ENCODE measurements at places on chromosomes 6 and 20.

- H3K27ac ChIP-seq: no peak overlapping the region
- peaks cover 15% of the 10 kb centered on the region for H3K27me3 ChIP-seq
- DNase-seq: no peak
- H3K4me3 ChIP-seq: no peak overlapping the region
- H3K36me3 ChIP-seq: peaks cover 6% of the 10 kb centered on the region
Observed at GRCh38 chr6:52735071-52735470, 28.2 kb downstream of the GSTA2 start.

GRCh38 chr6:77030929-77031674, 432.2 kb downstream of the HTR1B start:
- H3K4me3 ChIP-seq: no peak overlapping the region
- no peaks in the 10 kb centered on the region for H3K27me3 ChIP-seq
- H3K4me1 ChIP-seq: no peaks in the 10 kb centered on the region
- no peak overlapping the region for H3K27ac ChIP-seq
- H3K36me3 ChIP-seq: no peaks in the 10 kb centered on the region

GRCh38 chr20:2656471-2657117, 4.2 kb downstream of the NOP56 start:
- no peak overlapping the region for H3K4me3 ChIP-seq
- DNase-seq: no peak
- no peaks in the 10 kb centered on the region for H3K27me3 ChIP-seq
- peaks cover 37% of the 10 kb centered on the region for H3K4me1 ChIP-seq

- peaks cover 47% of the 10 kb centered on the region for H3K4me1 ChIP-seq
- no peaks in the 10 kb centered on the region for H3K36me3 ChIP-seq
- H3K27me3 ChIP-seq: peaks cover 3% of the 10 kb centered on the region
- DNase-seq: peak; percentile 43
- peak within 1 kb of the TSS; percentile 94 for H3K27ac ChIP-seq
Observed at GRCh38 chr6:2971420-2972218, at the start of gene SERPINB6. TSS of gene SERPINB6 (minus strand) at chr6:2971567. CDS start at chr6:2959332, 12,235 bp downstream.

DNA sequence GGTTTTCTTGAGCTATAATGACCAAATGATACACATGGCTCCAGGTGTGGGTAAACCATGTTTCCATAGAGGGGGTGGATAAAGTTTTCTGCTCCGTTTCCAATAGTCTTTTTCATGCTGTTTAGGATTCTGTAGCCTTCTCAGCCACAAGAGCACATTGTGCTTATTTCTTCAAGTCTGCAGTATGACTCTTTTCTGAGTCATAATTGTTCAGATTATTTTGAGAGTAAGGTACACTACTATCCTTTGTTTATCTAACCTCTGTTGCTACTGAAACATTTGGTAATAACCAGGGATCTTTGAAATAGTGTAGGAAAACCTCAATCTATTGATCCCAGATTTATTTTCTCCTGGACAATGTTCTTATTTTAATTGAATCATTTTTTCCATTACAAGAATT, 247.9 kb upstream of the BMP2 start:
- H3K4me1 ChIP-seq: no peaks in the 10 kb centered on the region
- H3K27ac ChIP-seq: no peak overlapping the region
- H3K27me3 ChIP-seq: no peaks in the 10 kb centered on the region
- DNase-seq: no peak
- H3K4me3 ChIP-seq: no peak overlapping the region

DNA sequence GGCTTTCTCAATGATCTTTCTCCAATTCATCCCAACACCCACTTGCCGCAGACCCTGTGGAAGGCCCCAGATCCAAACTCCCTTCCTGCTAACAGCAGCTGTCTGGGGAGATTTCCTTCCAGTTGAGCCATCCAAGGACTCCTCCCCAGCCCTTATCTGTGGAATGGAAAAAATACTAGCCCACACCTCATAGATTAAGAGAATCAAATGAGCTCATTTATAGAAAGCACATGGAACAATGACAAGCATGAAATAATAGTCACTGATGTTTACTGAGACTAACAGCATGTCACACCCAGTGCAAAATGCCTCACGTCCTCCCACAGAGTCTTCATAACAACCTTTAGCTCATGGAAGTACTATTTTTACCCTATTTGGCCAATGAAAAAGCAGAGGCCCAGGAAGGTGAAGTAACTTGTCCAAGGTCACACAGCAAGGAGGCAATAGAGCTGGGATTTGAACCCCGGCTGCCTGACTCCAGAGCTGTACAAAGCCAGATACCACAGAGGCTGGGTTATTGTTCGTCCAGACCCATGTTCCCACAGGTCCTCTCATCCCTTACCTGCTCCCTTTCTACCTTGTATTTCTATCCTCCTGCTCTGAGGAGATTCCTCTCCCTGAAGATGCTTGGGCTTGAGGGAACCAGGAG, 23.4 kb upstream of the PTGIS start:
- peaks cover 7% of the 10 kb centered on the region for H3K4me1 ChIP-seq
- H3K4me3 ChIP-seq: no peak overlapping the region
- peaks cover 17% of the 10 kb centered on the region for H3K36me3 ChIP-seq

GRCh38 chr6:38020593-38020992, 201.1 kb downstream of the ZFAND3 start:
- H3K36me3 ChIP-seq: no peaks in the 10 kb centered on the region
- H3K27ac ChIP-seq: no peak overlapping the region
- no peak overlapping the region for H3K4me3 ChIP-seq

- H3K36me3 ChIP-seq: no peaks in the 10 kb centered on the region
- H3K4me1 ChIP-seq: no peaks in the 10 kb centered on the region
- no peak overlapping the region for H3K4me3 ChIP-seq
- no peak for DNase-seq
- no peaks in the 10 kb centered on the region for H3K27me3 ChIP-seq
- no peak overlapping the region for H3K27ac ChIP-seq
Observed at GRCh38 chr6:158048589-158048988, 66.9 kb downstream of the SYNJ2 start.

DNA sequence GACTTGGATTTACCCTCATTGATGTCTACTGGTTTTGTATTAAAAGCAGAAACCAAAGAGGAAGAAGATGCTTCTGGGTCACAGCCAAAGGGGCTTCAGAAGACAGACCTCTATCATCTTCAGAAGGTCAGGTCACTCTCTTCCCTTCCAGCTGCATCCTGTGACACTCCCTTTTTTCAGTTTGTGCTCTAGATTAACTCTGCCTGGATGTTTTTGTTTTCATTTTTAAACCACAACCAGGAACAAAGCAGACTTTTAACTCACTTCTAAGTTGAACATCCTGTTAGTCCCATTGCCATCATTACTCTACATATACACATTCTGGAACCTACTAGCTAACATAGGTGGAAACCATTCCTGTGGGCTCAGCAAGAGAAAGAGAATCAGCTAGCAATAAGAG, 45.2 kb downstream of the AKIRIN2 start:
- H3K27ac ChIP-seq: peak overlapping the region; percentile 26
- peaks cover 7% of the 10 kb centered on the region for H3K4me1 ChIP-seq
- H3K36me3 ChIP-seq: peaks cover 47% of the 10 kb centered on the region
- no peak for DNase-seq
- no peaks in the 10 kb centered on the region for H3K27me3 ChIP-seq

- no peak for DNase-seq
- H3K27me3 ChIP-seq: peaks cover 17% of the 10 kb centered on the region
- no peak overlapping the region for H3K27ac ChIP-seq
- peaks cover 23% of the 10 kb centered on the region for H3K4me1 ChIP-seq
Observed at GRCh38 chr6:154602708-154603107, 92.2 kb upstream of the CNKSR3 start.

- DNase-seq: no peak
- no peak overlapping the region for H3K27ac ChIP-seq
- no peak overlapping the region for H3K4me3 ChIP-seq
- peaks cover 22% of the 10 kb centered on the region for H3K27me3 ChIP-seq
- no peaks in the 10 kb centered on the region for H3K36me3 ChIP-seq
- H3K4me1 ChIP-seq: peaks cover 5% of the 10 kb centered on the region
Observed at GRCh38 chr6:39729945-39730344, 4.7 kb upstream of the KIF6 start.

- no peaks in the 10 kb centered on the region for H3K27me3 ChIP-seq
- H3K27ac ChIP-seq: no peak overlapping the region
- no peak overlapping the region for H3K4me3 ChIP-seq
- DNase-seq: no peak
Observed at GRCh38 chr6:88763160-88763559, 200.3 kb downstream of the RNGTT start.

- H3K27ac ChIP-seq: no peak overlapping the region
- no peak overlapping the region for H3K4me3 ChIP-seq
- H3K36me3 ChIP-seq: no peaks in the 10 kb centered on the region
- H3K4me1 ChIP-seq: no peaks in the 10 kb centered on the region
Observed at GRCh38 chr6:83685481-83685880, 23.4 kb downstream of the SNAP91 start.

GRCh38 chr6:10451394-10451793, 36.5 kb upstream of the TFAP2A start:
- H3K27me3 ChIP-seq: peaks cover 24% of the 10 kb centered on the region
- no peak overlapping the region for H3K4me3 ChIP-seq
- no peaks in the 10 kb centered on the region for H3K36me3 ChIP-seq
- no peak for DNase-seq
- no peaks in the 10 kb centered on the region for H3K4me1 ChIP-seq

Measured in naive B cell (primary cell).